RKO (cell line): ENCODE measurements at places on chromosomes 3 and 15.
A peak's percentile ranks its signal among the peaks of the same experiment; 100 is the strongest.

DNA sequence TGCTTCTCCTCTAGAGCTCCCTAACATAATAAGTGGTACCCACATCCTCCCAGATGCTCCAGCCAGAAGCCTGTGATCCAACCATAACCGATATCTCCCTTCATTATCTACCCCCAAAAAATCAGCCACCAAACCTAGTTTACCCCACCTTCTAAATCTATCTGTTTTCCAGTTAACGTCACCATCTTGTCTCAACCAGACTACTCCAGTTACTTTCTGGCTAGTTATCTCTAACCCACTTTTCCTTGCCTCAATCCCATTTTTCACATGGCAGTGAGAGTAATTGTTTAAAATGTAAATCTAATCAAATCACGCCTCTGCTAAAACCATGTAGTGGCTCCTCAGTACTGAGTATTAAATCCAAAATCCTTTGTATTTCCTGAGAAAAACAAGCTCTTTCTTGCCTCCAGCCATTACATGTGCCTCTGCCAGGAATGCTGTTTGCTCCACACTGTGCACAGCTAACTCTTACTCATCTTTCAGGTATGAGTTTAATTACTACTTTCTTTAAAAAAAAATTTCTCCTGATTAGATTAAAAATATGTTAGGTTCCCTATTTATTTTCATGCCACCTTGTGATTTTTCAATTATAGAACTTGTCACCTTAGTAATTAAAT, 15.4 kb downstream of the CCDC54 start:
- DNase-seq: no peak

DNA sequence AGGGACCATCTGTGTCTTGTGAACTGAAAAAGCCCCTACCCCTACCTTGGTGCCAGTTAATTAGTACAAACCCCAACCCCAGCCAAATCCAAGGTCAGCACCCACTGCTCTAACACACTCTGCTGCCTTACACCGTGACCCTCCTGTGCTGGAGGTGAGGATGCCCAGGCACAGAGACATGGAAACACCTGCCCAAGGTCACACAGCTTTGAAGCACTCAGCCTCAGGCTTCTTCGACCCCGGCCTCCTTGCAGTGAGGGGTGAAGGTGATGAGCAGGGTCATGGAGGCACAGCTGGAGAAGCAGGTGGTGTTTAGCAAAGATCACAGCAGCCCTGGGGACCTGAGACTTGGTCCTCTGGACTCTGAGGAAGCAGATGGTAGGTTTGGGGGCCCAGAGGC, 39.0 kb upstream of the SLC6A6 start:
- no peak for DNase-seq

DNA sequence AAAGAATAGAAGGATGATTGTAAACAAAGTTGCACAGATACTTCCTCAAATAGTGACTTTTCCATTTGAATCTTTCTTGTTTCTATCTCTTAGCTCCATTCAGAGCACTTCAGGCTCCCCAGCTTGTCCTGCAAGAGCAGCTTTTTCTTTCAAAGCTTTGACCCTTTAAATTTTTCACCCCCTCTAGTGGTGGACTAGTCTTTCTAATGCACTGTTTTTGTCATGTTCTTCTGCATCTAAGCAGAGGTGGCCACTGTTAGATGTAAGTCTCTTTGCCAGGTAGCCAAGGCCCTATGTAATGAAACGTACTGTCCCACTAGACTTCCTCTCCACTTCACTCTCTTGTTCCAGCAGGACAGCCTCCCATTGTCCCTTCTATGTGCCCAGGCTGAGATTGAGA, 74.0 kb upstream of the MANF start:
- peak; percentile 52 for DNase-seq

GRCh38 chr15:42450425-42450790, 40.5 kb downstream of the ZNF106 start:
- DNase-seq: no peak

- no peak for DNase-seq
Observed at GRCh38 chr15:65307978-65308377, 3.5 kb downstream of the RNU5B-1 start.

DNA sequence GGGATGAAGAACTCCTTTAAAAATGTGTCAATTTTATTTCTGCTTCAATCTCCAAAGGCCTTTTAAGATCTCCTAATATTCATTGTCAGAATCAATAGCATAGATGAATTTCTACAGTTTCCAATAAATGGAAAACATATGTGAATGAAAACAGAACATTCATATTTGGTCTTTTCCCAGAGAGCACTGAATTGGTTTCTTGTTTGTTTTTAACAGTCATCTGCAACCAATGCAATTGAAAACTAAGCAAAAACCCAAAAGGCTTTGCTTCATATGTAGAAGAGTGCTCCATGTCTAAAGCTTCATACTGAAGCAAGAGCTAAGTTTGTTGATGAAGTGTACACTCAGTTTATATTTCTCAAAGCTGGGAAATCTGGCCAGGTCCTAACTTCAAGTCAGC, 426.5 kb upstream of the CDIN1 start:
- no peak for DNase-seq

GRCh38 chr3:101574388-101575112, 570 bp downstream of the PCNP start:
- DNase-seq: peak; percentile 78

GRCh38 chr3:42906070-42906847, at the start of gene ZNF662:
Gene ZNF662 (plus strand): TSS chr3:42906142. CDS start chr3:42908115, 1,973 bp downstream.
- DNase-seq: no peak

GRCh38 chr3:4981665-4982494, 2.6 kb downstream of the BHLHE40 start:
- peak; percentile 87 for DNase-seq

- DNase-seq: no peak
Observed at GRCh38 chr3:109177908-109178307, 41.4 kb downstream of the C3orf85 start.

GRCh38 chr15:60372756-60373155, 25.0 kb downstream of the ANXA2 start:
- no peak for DNase-seq

DNA sequence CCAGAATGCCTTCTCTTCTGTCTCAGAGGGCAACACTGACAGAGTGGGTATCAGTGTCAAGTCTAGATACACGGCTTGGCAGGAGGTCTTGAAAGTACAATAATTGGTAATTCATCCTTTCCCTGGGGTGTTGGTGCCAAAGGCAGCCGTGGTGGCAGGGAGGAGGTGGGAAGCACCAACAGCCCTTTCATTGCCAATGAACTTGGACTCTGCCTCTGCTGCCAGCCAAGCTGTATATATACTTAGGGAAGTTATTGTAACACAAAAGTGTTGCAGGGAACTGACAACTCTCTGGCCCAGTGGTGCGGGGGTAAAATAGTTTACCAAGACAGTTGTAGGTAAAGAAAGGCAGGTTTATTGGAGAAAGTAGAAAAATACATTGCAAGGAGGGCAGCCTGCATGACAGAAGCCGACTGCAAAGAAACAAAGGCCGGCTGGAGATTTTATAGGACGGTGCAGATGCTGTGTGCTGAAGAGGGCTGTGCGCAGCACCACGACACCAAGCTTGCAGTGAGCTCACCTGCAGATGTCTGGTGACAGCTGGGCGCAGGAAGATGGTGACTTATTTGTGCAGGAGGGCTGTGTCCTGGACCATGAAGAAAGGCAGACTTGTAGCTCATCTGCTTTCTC, 4.0 kb upstream of the FAM3D start:
- DNase-seq: no peak

DNA sequence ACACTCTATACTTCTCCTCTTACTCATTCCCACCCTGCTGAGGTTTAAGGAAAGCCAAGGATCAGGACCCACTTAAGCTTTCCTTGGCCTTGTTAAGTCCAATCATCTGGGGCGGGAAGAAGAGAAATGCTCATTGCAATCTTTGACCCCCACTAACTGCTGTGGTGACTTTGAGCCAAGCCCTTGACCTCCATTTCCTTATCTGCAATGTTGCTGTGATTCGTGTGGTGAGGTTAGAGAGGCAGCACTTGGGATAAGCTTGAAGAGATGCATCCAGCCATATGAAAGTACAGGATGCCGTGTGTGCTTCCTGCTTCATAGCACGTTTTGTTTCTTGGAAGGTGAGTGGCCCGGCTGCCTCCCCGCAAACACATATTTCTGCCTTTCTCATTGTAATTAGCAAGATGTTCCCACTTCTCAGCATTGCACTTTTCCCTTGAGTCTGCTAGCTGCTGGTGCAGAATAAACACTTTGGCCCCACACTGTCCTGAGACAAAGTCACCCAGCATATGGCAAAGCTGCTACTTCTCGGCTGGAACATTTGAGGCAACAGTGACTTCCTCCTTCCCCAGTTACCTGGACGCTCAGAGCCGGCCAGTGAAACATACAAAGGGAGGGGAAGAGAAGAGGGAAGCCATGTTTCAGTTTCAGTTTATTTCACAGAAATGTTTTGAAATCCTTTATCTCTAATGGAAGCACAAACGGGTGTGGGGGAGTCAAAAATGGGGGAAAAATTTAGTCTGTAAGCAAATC, 10.5 kb upstream of the NUDT16 start:
- DNase-seq: no peak
